ENCODE measurements at places on chromosomes 3 and 15.

GRCh38 chr3:12175844-12176453 is 17.2 kb upstream of the TIMP4 start:
- DNase-seq = peak; percentile 54

GRCh38 chr3:64686446-64686908 is 1.3 kb downstream of the ADAMTS9 start:
- DNase-seq = no peak

DNA sequence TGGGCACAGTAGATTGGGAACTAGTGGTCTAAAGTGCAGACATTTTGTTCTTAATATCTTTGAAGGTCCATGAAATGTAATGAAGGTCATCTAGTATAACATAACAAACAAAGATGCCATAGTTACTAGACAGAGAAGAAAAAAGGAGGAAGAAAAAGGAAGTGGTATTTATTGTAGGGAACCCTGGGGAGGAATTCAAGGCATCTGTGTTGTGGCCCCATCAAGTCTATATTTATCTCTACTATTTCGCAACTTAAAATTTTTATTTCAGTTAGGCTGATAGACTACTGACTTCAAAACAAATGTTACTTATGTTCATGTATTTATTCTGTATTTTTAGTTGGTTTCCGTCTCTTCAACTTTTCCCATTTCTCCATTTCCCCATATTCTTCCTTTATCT is 48.9 kb upstream of the ZDHHC23 start:
- no peak for DNase-seq

DNA sequence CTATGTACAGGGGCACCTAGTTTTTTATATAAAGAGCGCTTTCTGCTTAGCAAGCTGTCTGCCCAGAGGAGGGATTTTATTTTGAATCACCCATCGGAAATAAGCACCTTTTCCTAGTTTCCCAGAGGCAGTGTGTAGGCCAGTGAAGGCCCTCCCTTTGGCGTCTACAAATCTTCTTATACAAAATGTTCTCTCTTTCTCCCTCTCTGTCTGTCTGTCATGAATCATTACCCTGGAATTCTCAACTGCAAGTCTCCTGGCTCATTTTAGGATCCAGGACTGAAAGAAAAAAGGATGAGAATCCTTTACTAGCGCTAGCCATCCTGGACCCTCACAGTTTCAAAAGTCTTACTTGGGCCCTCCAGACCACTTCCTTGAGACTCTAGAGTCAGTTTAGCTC is 728.1 kb downstream of the OTOL1 start:
- no peak for DNase-seq

- DNase-seq = peak; percentile 41
Observed at GRCh38 chr3:168094877-168095610, 680 bp downstream of the GOLIM4 start.

- DNase-seq = no peak
Observed at GRCh38 chr3:171847133-171847532, 4.0 kb downstream of the TMEM212 start.

GRCh38 chr15:78658823-78659222 is 17.8 kb upstream of the CHRNB4 start:
- DNase-seq = no peak

DNA sequence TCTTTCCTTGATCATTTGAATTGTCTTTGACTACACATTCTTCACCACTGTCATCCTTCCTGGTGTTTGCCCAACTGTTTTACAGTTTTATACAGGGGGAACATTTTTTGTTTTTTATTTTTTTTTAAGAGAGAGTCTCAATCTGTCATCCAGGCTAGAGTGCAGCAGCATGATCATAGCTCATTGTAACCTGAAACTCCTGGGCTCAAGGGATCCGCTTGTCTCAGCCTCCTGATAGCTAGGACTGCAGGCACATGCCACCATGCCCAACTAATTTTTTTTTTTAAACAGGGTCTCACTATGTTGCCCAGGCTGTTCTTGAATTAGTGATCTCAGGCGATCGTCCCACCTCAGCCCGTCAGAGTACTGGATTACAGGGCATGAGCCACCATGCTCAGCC is 222.6 kb downstream of the BBX start:
- DNase-seq = no peak

DNA sequence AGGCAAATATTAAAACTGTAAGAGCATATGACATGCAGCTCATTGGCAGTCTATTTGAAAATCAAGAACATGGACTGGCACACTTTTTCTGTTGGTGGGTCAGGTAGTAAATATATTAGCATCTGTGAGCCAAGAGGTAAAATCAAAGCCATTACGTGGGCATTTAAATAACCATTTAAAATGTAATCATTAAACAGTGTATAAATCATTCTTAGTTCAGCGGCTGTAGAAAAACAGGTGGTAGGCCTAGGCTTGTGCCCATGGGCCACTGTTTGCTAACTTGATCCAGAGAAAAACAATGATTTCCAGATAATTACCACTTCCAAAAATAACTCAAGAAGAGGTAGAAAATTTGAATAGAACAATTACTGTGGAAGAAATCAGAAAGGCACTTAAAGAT is 105.1 kb downstream of the CHST2 start:
- no peak for DNase-seq

DNA sequence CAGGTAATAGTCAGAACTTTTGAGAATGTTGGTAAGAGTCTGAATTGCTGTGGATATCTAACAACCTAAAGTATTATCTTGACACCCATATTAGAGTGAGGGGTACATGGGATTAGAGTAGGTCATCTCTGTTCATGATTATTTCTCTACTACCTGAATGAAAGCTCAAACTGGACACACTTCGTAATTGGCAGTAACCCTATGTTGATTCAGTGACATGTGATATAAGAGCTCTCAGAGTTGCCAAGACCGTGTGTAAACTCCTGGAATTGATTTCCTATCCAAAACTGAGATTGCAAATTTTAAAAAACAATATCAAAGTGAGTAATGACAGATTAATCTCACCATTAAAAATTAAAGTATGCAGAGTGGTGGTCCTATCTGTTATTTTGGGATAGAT is 214.8 kb upstream of the ARHGEF26 start:
- no peak for DNase-seq

GRCh38 chr3:36477655-36478054 is 97.4 kb downstream of the STAC start:
- DNase-seq = no peak

DNA sequence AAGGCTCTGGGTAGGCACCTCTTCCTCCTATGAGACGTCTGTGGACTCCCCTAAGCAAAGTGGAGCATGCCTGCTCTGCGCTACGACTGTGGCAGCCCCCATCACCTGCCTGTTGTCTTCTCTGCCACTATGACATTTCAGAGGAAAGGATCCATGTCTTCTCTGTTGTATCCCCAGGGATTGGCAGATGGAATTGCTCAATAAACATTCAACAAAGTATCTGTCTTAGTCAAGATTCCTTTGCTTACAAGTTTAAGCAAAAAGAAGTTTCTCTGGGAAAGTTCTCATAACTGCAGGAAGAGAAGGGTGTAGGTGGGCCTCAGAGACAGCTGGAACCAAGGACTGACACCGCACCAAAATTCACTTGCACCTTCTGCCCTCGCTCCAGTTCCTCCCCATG is 34.3 kb downstream of the AMOTL2 start:
- no peak for DNase-seq

GRCh38 chr15:58932710-58933280 is 684 bp downstream of the SLTM start:
- no peak for DNase-seq

DNA sequence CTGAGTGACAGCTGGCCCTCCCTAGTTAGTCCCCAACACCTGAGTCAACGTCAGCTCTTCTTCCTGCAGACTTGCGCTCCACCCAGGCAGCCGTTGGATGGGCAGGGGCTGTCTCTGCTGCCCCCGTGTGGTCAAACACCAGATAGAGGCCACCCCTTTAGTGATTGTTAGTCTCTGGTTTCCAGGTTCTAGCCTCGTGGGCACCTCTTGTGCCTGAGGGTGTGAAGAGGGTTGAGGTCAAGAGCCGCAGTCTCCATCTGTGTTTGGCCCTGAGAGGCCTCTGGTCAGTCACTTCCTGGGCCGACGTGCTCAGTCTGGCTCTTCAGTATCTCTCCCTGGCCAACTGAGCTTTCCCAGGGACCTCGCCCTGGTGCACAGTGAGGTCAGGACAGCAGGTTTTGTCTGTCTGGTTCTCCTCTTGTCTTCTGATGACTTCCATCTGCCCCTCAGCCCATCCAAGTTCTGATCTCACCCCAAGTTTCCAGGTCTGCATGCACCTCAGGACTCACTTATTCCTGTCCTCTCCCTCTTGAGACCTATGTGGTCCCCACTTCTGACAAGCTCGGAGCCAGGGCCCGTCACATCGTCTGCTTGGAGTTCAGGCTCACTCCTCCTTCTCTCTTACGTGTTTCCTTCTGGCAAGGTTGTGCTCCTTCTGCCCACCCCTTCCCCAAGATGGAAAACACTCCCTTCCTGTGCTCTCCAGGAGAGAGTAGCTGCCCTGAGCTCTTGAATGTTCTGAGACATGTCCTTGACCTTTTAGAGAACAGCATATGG is 20.9 kb downstream of the CD276 start:
- DNase-seq = peak; percentile 51

DNA sequence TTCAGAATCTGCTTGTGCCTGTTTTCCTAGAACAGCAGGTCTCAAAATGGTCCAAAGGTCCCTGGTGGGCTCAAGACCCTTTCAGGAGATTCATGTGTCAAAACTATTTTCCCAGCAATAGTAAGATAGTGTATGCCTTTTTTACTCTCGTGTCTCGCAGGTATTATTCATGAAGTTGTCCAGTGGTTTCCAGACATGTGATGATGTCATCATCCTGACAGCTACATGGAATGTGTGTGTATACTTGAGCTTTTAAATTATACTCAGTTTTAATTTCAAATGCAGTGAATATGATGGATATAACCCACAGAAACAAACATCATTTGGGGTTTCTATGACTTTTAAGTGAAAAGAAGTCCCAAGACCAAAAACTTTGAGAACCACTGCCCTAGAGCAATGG is 288.6 kb downstream of the NTRK3 start:
- no peak for DNase-seq

DNA sequence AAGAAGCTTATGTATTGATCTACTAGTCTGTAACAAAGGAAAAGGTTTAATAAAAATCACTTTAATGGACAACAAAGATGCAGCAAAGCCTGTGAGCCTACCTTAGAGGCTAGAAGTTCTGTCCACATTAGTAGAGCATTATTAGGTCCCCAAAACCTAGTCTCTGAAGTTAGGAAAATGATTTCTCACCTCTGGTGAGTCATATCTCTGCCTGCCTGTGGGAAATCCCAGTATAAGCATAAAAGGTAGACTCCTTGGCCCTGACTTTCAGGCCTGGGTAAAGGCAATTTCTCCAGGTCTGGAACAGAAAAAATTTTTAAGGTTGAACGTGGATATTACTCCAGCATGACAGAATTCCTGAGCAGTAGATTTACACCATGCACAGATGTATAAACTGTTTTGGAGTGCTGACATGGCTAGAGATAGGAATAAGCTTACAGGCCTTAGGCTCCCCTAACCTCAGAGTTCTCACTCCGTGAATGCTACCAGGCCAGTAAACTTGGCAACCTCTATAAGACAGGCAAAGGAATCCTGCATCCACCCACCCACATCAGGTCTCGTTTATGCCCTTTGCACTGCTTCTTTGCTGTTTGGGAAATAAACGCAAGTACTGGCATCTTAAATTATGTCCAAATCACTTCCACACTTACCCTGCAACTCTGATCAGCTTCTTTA is 104.1 kb downstream of the SERPINI1 start:
- no peak for DNase-seq

DNA sequence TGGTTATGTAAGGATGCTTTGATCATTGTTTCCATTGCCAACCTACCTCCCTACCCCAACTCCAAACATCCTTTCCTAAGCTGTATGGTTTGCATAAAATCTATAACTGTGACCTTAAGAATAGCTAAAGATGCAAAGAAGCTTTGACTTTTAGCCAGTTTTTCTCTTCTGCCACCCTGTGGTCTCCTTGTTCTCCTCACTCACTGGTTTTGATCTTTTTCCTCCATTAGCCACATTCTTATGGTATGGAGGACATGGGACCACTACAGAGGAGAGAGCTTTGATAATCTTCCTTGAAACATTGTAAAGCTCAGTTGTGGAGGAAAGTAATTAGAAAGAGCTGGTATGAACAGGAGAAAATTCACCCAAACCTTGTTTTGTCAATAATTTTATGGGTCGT is 115.9 kb downstream of the NEK11 start:
- DNase-seq = no peak

All from uterus (tissue), 4 donors.